ENCODE measurements at places on chromosomes 6 and 20.

DNA sequence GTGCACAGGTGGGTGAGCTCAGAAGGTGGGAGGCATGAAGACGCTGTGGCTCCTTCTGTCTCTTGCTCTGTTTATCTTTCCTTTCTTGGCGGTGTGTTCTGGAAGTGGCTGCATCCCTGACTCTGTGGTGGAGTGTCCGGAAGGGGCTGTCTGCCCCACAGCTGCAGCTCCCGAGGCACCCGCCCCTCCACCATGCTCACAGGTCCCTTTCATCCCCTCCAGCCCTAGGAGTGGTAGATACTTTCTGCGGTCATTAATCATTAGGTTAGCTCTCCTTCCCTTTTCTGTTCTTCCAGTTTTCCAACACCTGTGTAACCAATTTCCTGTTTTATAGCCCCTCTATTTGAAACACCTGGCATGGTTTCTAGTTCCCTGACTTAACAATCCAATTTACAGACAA is 65.6 kb downstream of the GJA10 start:
- DNase-seq: no peak

DNA sequence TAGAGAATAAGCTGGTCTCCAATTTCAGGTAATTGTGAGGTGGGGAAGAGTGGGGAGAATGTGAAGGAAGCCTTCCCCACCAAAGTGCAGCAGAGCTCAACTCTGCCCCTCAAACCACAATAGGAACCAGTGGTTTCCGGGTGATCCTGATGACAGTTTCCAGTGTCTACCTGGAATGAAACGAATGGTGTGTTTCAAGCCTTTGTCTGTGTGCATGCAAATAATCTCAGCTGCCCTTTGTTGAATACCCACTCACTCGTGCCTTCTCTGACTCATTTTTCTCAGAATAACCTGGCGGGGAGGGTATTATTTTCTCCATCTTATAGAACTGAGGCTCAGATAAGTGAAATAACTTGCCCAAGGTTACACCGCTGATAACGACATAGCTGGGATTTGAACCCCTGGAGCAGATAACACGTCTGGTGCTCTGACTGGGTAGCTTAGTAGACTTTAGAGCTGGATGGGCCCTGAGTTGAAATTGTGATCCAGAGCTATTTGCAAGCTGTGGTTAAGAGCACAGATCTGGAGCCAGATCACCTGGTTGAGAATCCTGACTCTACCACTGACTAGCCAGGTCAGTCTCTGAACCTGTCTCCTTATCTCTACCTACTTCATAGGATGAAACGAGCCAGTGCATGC is 85.1 kb downstream of the EYA2 start:
- no peak for DNase-seq

DNA sequence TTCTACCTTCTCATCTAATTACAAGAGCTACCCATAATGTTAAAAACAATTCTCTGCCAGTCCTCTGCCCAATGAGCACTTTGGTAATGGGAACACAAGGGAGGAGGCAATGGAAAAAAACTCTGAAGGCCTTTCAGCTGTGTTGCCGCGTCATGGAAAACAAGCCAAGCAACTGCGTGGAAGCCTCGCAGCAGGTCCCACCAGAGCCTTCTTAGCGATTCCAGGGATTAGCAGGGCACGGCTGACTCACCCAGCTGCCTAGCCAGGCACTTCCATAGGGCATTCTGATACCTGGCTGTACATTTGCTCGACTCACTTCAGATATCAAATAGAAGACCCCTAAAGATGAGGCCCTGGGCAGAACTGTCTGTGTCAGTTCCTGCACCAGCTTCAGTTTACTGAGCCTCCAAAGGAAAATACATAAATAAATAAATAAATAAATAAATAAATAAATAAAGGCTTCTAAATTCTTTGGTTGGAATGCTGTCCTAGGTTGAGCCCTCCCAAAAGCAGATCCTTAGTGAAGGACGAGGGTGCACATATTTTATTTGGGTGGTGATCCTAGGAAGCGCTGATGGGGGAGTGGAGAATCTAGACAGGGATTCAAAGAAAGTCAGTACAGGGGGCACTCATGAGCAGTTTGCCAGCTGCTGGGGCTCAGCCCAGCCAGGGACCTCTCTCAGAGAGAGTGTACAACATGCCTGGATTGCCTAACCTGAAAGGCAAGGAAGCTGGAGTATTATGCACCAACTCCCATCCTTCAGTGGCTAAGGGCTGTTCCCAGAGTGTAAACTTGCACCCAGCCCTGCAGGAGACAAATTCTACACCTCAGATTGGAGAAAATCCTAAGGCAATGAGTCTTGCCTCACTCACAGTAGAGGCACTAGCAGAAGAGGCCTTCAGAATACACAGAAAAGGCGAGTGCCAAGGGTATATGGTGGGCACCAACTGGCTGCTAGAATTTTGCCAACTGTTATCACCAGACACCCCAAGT is 18.2 kb downstream of the SNAP25 start:
- DNase-seq: no peak

DNA sequence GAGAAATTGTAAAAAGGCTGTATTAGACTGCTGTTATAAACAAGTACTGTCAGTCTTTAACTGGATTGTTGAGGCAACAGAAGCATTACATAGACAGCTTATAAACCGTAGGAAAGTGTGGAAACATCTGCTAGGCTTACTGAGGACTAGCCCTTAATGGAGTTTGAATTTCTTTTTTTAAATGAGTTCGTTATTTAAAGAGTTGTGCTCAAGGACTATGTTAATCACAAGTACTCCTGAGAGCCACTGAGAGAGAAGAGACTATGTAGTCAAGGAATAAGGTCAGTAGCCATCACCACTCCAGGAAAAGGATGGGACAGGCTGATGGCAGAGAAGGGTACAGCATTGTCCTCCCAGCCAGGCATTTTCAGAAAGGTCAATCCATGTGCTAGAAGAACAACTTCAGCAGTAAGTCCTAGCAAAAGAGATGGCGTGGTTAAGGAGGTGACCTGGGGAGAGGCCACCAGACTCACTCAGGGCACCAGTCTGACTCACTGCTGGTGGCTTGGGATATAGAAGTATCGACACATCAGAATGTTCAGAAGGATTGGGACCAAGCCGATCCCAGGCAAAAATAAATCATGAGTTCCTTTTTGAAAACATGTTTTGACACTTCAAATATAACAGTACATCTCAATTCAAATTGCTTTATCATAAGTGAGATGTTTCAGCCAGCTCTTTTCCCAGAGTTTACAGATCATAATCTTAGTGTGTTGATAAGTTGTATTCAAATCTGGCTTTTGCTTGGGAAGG is 6.4 kb downstream of the RPS12 start:
- DNase-seq: no peak

- DNase-seq: no peak
These were observed 180.7 kb downstream of the CLVS2 start for GRCh38 chr6:123176706-123177105.

GRCh38 chr6:34177181-34177591 is 31.3 kb upstream of the GRM4 start:
- DNase-seq: no peak

DNA sequence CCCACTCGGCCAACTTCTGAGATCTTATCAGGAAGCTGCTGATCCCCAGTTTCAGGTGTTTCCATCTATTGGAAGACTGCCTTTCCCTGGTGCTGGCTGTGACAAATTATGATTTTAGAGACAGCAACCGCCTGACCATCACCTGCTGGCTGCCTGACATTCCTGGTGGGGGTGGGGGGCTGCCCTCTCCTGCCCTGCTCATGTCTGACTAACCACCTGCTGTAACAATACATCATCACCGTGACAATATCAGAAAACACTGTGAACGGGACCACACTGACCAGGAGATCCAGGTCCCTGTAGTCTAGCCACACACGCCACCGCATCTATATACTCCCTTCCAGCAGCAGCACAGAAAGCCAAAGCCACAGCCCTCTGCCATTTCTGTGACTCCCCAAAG is 537.5 kb downstream of the QKI start:
- no peak for DNase-seq

- DNase-seq: no peak
These were observed 98.7 kb downstream of the SHLD1 start for GRCh38 chr20:5848711-5849505.
